ENCODE measurements at places on chromosomes 4 and X. TPM values are rescaled to one million over a fixed set of nuclear protein-coding genes. Genes with fewer than 3 reads are reported as not detected.

The ADGRL3 gene
- total RNA-seq = 0.09 TPM

The GNRHR gene
- total RNA-seq = not detected

The SCLT1 gene
- 6.3 TPM for total RNA-seq

The SFRP2 gene
- not detected for total RNA-seq

The NR3C2 gene
- total RNA-seq = 1.00 TPM

The EREG gene
- total RNA-seq = 8.4 TPM

The PNMA3 gene
- 0.28 TPM for total RNA-seq
